Chondrocyte (in vitro differentiated cells): ENCODE measurements at places on chromosomes 1 and 21. TPM values are rescaled to one million over a fixed set of nuclear protein-coding genes. Genes with fewer than 3 reads are reported as not detected.

GRCh38 chr1:232655028-232655745 is 25.3 kb upstream of the SIPA1L2 start:
- peaks cover 2% of the 10 kb centered on the region for H3K27me3 ChIP-seq
- H3K4me3 ChIP-seq: no peak overlapping the region
- DNase-seq: no peak
- H3K4me1 ChIP-seq: peaks cover 9% of the 10 kb centered on the region
- no peaks in the 10 kb centered on the region for H3K36me3 ChIP-seq

DNA sequence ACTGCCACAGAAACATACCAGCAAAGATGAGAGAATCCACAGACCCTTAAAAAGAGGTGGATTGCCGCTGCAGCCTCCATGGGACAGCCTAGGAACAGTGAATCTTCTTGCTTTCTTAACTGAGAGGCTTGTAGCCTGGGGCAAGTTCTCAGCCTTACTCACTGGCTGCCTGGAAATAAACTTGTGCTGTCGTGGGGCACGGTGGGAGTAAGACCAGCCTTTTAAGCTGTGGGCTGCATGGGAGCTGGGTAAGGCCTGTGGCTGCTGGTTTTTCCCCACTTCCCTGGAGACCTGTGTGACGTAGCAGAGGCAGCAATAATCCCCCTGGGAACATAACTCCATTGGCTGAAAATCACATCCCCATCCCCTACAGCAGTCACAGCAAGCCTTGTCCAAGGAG is 30.8 kb downstream of the CD2 start:
- H3K36me3 ChIP-seq: peaks cover 14% of the 10 kb centered on the region
- peaks cover 4% of the 10 kb centered on the region for H3K4me1 ChIP-seq
- DNase-seq: no peak
- H3K27me3 ChIP-seq: peaks cover 11% of the 10 kb centered on the region
- no peak overlapping the region for H3K27ac ChIP-seq

GRCh38 chr1:230228236-230228897 is 161.3 kb downstream of the GALNT2 start:
- H3K27ac ChIP-seq: no peak overlapping the region
- peaks cover 2% of the 10 kb centered on the region for H3K36me3 ChIP-seq
- peaks cover 53% of the 10 kb centered on the region for H3K4me1 ChIP-seq

- H3K4me3 ChIP-seq: no peak overlapping the region
- H3K36me3 ChIP-seq: peaks cover 2% of the 10 kb centered on the region
- no peaks in the 10 kb centered on the region for H3K27me3 ChIP-seq
- DNase-seq: no peak
Observed at GRCh38 chr1:246579818-246580217, 13.6 kb downstream of the CNST start.

- peaks cover 9% of the 10 kb centered on the region for H3K4me1 ChIP-seq
- no peaks in the 10 kb centered on the region for H3K36me3 ChIP-seq
- peaks cover 5% of the 10 kb centered on the region for H3K27me3 ChIP-seq
- no peak overlapping the region for H3K27ac ChIP-seq
- no peak for DNase-seq
Observed at GRCh38 chr1:212554401-212554800, 54.2 kb upstream of the ATF3 start.

- no peaks in the 10 kb centered on the region for H3K4me1 ChIP-seq
- no peak for DNase-seq
- H3K36me3 ChIP-seq: peaks cover 1% of the 10 kb centered on the region
- H3K27ac ChIP-seq: no peak overlapping the region
- H3K27me3 ChIP-seq: peaks cover 30% of the 10 kb centered on the region
Observed at GRCh38 chr1:207981976-207982375, 71.1 kb upstream of the CD34 start.

- peak overlapping the region; percentile 71 for H3K27ac ChIP-seq
- H3K4me3 ChIP-seq: peak overlapping the region; percentile 83
- no peak for DNase-seq
- no peaks in the 10 kb centered on the region for H3K27me3 ChIP-seq
- H3K36me3 ChIP-seq: no peaks in the 10 kb centered on the region
- H3K4me1 ChIP-seq: peaks cover 29% of the 10 kb centered on the region
Observed at GRCh38 chr1:28887835-28888682, 26.3 kb upstream of the EPB41 start.

- no peak overlapping the region for H3K4me3 ChIP-seq
- no peak for DNase-seq
- H3K36me3 ChIP-seq: no peaks in the 10 kb centered on the region
- H3K4me1 ChIP-seq: peaks cover 20% of the 10 kb centered on the region
- H3K27me3 ChIP-seq: no peaks in the 10 kb centered on the region
Observed at GRCh38 chr1:83818916-83819315, 180.0 kb downstream of the TTLL7 start.

The KRTAP11-1 gene
- not detected in 3 replicates for total RNA-seq

The ALDH4A1 gene
- 9.3 to 15.0 TPM (median 14.2 TPM) in 3 replicates for total RNA-seq

- no peak for DNase-seq
- no peak overlapping the region for H3K4me3 ChIP-seq
- peaks cover 17% of the 10 kb centered on the region for H3K4me1 ChIP-seq
- no peaks in the 10 kb centered on the region for H3K27me3 ChIP-seq
Observed at GRCh38 chr21:30153697-30154340, 12.8 kb downstream of the CLDN17 start.

The TBX15 gene
- total RNA-seq: 4.9 to 41.0 TPM (median 37.9 TPM) in 3 replicates

- DNase-seq: no peak
- no peak overlapping the region for H3K4me3 ChIP-seq
- no peak overlapping the region for H3K27ac ChIP-seq
- peaks cover 10% of the 10 kb centered on the region for H3K27me3 ChIP-seq
- no peaks in the 10 kb centered on the region for H3K36me3 ChIP-seq
Observed at GRCh38 chr1:160818207-160818937, 22.4 kb downstream of the LY9 start.

GRCh38 chr1:247358920-247359319 is 27.3 kb upstream of the ZNF496 start:
- H3K4me3 ChIP-seq: no peak overlapping the region
- DNase-seq: no peak
- no peak overlapping the region for H3K27ac ChIP-seq
- H3K27me3 ChIP-seq: no peaks in the 10 kb centered on the region
- H3K4me1 ChIP-seq: peaks cover 46% of the 10 kb centered on the region

The DENND2C gene
- total RNA-seq: 3.0 to 3.8 TPM (median 3.3 TPM) in 3 replicates
